Activated T-helper 1 cell treated with anti-CD3 and anti-CD28 coated beads, Interleukin-12 subunit alpha, Interleukin-12 subunit beta, Interleukin-2, Interleukin-4 antibody, amounts not matched to agents 30 ng/mL and 10 ng/mL and 1 ng/mL, durations not matched to agents 14 hours and 24 hours and 36 hours (primary cell): ENCODE measurements at places on chromosomes 16 and 17. TPM values are rescaled to one million over a fixed set of nuclear protein-coding genes. Genes with fewer than 3 reads are reported as not detected.

DNA sequence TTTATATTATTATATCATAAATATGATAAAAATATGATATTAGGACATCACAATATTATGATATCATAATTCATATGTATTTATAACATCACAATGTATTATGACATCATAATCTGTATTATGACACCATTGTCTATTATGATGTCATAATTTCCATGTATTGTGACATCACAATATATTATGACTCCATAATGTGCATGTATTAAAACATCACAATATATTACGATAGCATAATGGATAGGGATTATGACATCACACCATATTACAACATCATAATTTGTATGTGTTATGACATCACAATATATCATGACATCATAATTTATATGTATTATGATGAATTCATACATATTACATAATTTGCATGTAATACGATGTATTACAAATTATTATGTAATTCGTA lies 1755.9 kb downstream of the TP53TG3F start:
- no peaks in the 10 kb centered on the region for H3K4me1 ChIP-seq
- no peak overlapping the region for H3K4me3 ChIP-seq
- no peaks in the 10 kb centered on the region for H3K36me3 ChIP-seq
- DNase-seq: no peak

DNA sequence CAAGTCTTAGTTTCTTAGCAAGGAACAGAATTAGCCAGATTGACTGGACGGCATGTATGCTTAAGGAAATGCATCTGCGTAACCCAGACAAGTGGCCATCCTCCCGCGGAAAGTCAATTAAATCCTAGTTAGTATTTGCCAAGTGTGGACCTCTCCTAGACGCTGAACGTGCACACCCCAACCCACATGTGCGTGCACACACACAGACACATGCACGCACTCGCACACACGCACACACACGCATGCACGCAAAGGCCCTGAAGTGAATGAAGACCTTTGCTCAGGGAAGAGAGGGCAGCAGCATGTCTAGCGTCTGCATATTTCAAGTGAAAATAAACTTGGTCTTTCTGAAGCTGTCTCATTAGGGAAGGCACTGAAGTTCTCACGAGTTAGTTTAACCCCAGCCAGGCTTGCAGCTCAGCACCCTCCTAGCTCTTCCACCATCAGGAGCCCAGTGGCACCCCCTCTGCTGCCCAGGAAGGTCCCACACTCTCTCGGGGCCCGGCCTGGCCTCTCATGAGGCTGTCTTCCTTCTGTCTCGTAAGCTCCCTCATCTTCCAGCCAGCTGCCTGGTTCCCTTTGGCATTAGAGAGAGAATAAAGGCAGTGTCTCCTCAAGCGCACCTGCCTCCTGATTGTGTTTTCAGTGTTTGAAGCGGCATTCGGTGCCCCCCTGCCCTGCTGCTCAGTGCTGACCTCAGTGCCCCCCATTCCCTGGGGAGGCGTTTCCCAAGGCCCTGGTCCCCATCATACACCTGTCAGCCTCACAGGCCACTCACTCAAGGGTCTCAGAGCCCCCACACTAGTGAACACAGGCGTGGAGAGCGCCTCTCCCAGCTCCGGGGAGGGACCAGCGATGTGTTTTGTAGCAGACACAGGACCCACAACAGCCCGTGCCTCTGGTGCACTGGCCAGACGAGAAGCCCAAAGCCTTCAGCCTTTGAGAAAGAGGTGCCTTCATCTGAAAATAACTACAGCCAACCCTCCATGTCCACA lies 52.2 kb upstream of the CHMP6 start:
- H3K4me3 ChIP-seq: peak overlapping the region; percentile 60
- DNase-seq: no peak
- peak overlapping the region; percentile 73 for H3K27ac ChIP-seq
- H3K4me1 ChIP-seq: peaks cover 40% of the 10 kb centered on the region

DNA sequence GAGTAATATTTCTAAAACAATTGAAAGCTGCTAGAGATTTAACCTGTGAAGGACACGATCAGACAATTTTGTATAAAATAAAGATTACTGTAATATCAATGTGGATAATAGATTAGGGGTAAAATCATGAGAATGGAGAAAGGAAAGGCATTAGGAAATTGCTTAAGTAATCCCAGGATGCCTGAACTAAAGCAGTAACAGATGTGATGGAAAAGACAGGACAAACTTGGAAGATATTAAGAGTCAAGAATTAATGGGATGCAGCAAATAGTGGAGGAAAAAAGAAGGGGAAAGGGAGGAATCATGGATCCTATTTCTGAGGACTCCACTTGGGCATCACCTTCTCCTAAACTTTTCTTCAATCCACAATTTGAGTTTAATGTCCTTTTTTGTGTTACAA lies 437.1 kb upstream of the PMFBP1 start:
- H3K4me3 ChIP-seq: no peak overlapping the region
- H3K27me3 ChIP-seq: no peaks in the 10 kb centered on the region
- H3K27ac ChIP-seq: no peak overlapping the region
- H3K4me1 ChIP-seq: no peaks in the 10 kb centered on the region

- H3K4me3 ChIP-seq: no peak overlapping the region
- no peak for DNase-seq
- H3K27me3 ChIP-seq: peaks cover 11% of the 10 kb centered on the region
- no peaks in the 10 kb centered on the region for H3K36me3 ChIP-seq
These were observed 16.9 kb upstream of the MYLK3 start for GRCh38 chr16:46765050-46765449.

DNA sequence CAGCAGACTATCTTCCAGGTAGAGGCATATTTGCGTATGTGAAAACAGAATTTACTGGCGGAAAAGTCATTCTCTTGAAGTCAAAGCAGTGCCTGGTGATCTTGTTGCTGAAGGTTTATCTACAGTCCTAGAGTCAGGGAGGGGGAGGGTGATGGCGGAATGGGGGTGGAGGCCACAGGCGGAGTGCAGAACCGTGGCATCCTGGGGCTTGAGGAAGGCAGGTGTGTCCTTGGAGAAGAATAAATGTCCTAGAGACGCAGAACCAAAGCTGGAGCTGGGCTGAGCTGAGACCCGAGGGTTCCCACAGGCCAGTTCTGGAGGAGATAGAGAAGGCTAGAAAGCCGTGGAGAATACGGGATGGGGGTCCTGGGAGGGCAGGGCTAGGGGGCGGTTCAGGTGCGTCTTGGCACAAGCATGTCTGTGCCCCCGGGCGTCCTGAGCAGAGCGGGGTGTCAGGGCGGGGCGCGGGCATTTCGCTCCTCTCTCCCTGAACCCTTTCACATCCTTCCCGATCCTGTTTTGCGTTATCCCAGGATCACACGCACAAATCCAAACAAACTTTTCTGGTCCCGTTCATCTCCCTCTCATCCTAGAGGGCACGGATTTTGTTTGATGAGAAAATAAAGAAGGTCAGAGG lies 76.9 kb upstream of the CREBBP start:
- no peak overlapping the region for H3K27ac ChIP-seq
- no peak for DNase-seq
- peaks cover 13% of the 10 kb centered on the region for H3K4me1 ChIP-seq
- peaks cover 24% of the 10 kb centered on the region for H3K27me3 ChIP-seq

- peaks cover 4% of the 10 kb centered on the region for H3K4me1 ChIP-seq
- no peaks in the 10 kb centered on the region for H3K36me3 ChIP-seq
- H3K27me3 ChIP-seq: no peaks in the 10 kb centered on the region
- no peak overlapping the region for H3K4me3 ChIP-seq
- no peak overlapping the region for H3K27ac ChIP-seq
- DNase-seq: peak; percentile 29
These were observed 102.6 kb upstream of the CREBBP start for GRCh38 chr16:3983081-3983520.

GRCh38 chr16:24844101-24845030 lies 1.4 kb upstream of the SLC5A11 start:
- no peak for DNase-seq
- H3K4me3 ChIP-seq: no peak overlapping the region
- H3K27me3 ChIP-seq: peaks cover 5% of the 10 kb centered on the region
- no peak overlapping the region for H3K27ac ChIP-seq

DNA sequence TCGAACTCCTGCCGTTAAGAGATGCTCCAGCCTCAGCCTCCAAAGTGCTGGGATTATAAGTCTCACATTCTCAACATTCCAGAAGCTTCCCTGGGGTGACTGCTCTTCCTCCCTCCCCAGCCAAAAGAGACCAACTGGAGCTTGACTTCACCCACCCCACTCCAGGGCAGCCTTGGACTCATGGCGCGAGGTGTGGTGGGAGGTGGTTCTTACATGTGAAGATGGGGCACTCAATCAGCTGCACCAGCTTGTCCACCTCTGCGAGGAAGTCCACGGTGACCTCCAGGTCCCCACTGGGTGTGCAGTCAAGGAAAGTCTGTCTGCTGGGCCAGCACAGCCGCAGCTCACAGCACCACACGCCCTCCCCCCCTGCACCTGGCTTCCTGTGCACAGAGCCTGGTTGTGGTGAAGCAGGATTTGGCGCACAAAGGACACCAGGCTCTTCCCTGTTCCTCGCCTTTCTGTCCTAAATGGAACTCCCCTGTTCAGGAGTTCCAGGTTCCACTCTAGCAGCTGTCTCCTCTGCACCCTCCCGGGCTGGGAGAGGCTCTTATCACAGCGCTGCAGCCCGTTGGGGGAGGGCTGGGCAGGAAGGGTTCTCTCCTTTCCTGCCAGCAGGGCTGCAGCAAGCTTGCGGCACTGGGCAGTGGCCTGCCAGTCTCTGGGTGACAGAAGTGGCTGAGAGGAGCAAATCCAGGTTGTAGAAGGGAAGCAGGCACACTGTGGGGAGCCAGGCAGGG lies 9.6 kb upstream of the MTSS2 start:
- DNase-seq: peak; percentile 22
- peak overlapping the region; percentile 42 for H3K27ac ChIP-seq
- peaks cover 13% of the 10 kb centered on the region for H3K4me1 ChIP-seq
- no peaks in the 10 kb centered on the region for H3K27me3 ChIP-seq
- H3K4me3 ChIP-seq: peak overlapping the region; percentile 5

- no peak overlapping the region for H3K4me3 ChIP-seq
- H3K36me3 ChIP-seq: no peaks in the 10 kb centered on the region
- H3K27ac ChIP-seq: no peak overlapping the region
These were observed 8.4 kb upstream of the SLC47A2 start for GRCh38 chr17:19724501-19725420.

DNA sequence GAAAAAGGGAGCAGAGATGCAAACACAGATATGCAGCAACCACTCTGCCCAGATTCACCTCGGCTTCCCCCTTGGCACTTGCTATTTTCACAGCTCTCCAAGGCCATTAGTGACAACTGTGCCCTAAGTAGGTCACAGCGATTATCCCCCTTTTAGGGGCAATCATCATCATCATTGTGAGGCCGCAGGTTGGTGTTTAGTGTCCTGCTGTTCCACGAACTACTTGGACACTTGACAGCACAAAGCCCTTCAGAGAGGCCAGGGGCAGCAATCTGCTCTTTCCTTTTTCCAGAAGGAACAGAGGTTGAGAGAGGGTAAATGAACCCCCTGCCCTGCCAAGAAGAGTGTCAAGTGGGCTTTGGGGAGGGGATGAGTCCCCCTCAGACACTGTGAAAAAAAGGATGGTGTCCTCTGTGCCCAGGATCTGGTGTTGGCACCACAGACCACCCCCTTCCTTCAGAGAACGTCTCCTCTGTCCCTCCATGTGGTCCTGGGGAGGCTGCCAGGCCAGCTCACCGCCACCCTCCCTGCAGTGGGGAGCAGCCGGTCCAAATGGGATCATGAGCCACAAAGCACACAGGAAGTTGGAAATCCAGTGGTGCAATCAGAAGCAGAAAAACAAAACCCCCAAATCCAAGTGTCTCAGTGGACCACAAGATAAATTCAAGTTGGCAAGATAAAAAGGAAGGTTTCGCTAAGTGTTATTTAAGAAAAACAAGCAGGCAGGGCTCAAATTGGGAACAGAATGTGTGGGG lies 78.4 kb upstream of the MED9 start:
- no peak overlapping the region for H3K4me3 ChIP-seq
- no peaks in the 10 kb centered on the region for H3K4me1 ChIP-seq
- H3K27ac ChIP-seq: no peak overlapping the region
- peaks cover 4% of the 10 kb centered on the region for H3K27me3 ChIP-seq
- no peaks in the 10 kb centered on the region for H3K36me3 ChIP-seq
- DNase-seq: no peak

GRCh38 chr16:80691111-80691741 lies 113.2 kb downstream of the CDYL2 start:
- peaks cover 17% of the 10 kb centered on the region for H3K36me3 ChIP-seq
- H3K27me3 ChIP-seq: peaks cover 1% of the 10 kb centered on the region
- no peak for DNase-seq
- H3K4me1 ChIP-seq: peaks cover 78% of the 10 kb centered on the region

DNA sequence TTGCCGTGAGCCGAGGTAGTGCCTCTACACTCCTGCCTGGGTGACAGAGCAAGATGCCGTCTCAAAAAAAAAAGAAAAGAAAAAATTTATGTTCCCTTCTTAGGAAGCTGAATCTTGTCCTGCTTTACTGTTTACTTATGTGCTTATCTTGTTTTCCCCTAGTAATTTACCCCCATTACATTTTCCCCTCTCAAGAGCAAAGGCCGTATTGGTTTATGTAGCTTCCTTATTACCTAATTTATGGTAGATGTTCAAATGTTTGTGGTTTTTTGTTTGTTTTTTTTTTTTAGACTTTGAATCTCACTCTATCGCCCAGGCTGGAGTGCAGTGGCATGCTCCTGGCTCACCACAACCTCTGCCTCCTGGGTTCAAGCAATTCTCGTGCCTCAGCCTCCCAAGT lies 10.3 kb upstream of the SLC52A1 start:
- H3K27ac ChIP-seq: peak overlapping the region; percentile 50
- H3K36me3 ChIP-seq: peaks cover 23% of the 10 kb centered on the region
- H3K4me1 ChIP-seq: peaks cover 52% of the 10 kb centered on the region
- no peak overlapping the region for H3K4me3 ChIP-seq
- H3K27me3 ChIP-seq: no peaks in the 10 kb centered on the region

- no peak for DNase-seq
- H3K36me3 ChIP-seq: peaks cover 23% of the 10 kb centered on the region
- peaks cover 19% of the 10 kb centered on the region for H3K4me1 ChIP-seq
- no peak overlapping the region for H3K27ac ChIP-seq
- H3K27me3 ChIP-seq: peaks cover 3% of the 10 kb centered on the region
These were observed 69.8 kb upstream of the DNAH17 start for GRCh38 chr17:78647032-78647431.

The GUCY2D gene
- not detected in 2 replicates for total RNA-seq

The CCL2 gene
- total RNA-seq: 0.39 and 0.65 TPM in 2 replicates

The HCRT gene
- not detected in 2 replicates for total RNA-seq

The GNGT2 gene
- 16.5 and 18.4 TPM in 2 replicates for total RNA-seq

The TRPV2 gene
- total RNA-seq: 38.2 and 42.2 TPM in 2 replicates

The ABCA8 gene
- total RNA-seq: not detected in 2 replicates

The PPL gene
- total RNA-seq: not detected in 2 replicates
